ENCODE measurements at places on chromosomes 3 and 15.

DNA sequence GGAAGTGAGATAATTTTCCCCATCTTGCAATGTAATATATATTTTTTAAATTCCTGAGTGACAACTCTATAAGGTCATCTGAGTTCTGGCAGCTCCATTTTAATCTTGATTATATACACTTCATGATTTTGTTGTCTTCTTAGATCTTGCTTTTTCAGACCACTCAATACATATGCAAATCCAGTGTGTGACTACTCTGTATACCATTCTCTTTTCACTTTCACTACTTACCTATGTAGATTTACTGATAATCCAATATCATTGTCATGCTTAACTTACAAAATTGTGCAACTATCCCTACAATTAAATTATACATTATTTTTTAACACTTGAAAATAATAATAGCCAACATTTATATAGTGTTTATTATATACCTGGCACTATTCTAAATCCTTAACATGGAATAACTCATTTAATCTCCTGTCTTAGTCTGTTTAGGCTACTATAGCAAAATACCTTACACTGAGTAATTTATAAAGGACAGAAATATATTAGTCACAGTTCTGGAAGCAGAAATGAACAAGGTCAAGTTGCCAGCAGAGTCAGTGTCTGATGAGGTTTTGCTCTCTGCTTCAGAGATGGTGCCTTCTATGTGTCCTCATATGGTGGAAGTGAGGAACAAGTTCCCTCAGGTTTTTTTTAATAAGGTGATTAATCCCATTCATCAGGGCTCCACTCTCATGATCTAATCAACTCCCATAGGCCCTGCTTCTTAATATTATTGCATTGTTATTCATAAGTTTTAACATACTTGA, 338.5 kb downstream of the TUSC7 start:
- DNase-seq = no peak

GRCh38 chr3:149493315-149494021, 19.0 kb downstream of the TM4SF4 start:
- no peak for DNase-seq

DNA sequence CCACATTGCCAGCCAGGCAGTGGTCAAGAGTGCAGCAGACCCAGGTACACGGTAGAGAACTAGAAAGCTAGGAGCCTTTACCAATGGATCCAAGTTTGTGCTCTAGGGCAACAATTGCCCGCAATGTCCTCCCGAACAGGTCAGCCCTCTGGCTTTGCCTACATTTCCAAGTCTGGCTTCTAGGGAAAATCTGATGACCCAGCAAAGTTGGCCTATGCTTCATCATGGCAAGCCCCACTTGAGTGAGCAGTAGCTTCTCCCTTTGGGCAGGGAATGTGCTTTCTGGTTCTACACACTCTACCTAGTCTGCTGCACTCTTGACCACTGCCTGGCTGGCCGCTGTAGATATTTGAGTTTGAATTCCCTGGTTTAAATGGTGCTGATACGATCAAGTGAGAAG, 361.6 kb upstream of the NR2F2 start:
- DNase-seq = no peak

GRCh38 chr3:1171320-1171719, 78.5 kb downstream of the CNTN6 start:
- no peak for DNase-seq

- DNase-seq = peak; percentile 49
These were observed 18.0 kb downstream of the ZNF148 start for GRCh38 chr3:125357032-125357658.

GRCh38 chr3:168341192-168341815, 245.6 kb upstream of the GOLIM4 start:
- peak; percentile 59 for DNase-seq

DNA sequence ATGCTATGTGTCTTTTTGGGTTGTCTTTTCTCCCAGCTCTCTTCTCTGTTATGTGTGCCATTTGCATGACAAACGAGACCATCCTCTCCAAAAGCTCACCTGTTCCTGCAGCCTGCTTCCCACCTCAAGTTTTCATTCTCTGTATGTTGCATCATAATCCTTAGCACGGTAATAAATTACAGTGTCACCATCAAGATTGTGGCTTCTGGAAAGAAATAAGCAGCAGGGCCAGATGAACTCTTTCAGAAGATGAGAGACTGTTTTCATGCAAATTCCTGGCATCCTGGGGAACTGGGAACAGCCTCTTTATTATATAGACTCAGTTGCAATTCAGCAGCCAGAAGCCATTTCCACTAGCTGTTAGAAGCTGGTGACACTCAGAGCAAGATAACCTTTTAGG, 436.7 kb downstream of the EPHB1 start:
- DNase-seq = no peak

- no peak for DNase-seq
These were observed 39.5 kb upstream of the SCAANT1 start for GRCh38 chr3:63951492-63952247.

GRCh38 chr3:193777524-193777923, 184.5 kb downstream of the OPA1 start:
- DNase-seq = peak; percentile 16

Measured in fibroblast of villous mesenchyme (primary cell).